ENCODE measurements at places on chromosomes 11 and 22.

DNA sequence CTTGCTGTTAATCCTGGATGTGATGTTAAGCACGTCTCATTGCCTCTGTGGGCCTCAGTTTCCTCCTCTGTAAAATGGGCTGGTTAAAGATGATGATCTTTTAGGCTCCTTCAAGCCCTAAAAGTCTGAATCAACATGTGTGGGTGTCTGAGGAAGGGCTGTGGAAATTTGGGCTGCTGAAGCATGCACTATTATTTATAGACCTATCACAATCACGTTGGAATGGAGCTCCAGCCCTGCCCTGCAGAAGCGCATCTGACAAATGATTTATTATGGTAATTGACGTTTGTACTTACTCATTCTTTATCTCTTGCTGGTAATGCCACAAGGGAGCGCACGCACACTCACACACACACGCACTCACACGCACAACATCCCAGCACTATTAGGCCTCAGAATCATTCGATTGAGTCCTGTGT is 20.4 kb downstream of the P2RX3 start:
- ATAC-seq: no peak

GRCh38 chr11:34890812-34891211 is 25.4 kb downstream of the APIP start:
- ATAC-seq: peak; percentile 71

DNA sequence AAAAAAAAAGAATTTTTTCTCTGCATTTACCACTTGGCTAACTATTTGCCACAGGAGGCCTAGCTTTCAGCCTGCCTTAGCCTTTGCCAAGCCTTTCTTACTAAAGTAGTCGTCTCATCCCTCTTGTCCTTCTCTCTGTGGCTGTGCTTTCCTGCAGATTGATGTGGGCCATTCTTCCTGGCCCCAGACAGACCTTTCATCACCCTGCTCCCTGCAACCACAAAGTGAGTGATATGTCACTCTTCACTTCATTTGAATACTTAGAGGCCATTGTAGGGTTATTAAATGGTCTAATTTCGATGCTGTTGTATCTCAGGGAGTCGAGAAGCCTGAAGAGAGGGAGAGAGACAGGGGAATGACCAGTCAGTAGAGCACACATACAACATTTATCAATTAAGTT is 37.6 kb downstream of the ART5 start:
- ATAC-seq: no peak

DNA sequence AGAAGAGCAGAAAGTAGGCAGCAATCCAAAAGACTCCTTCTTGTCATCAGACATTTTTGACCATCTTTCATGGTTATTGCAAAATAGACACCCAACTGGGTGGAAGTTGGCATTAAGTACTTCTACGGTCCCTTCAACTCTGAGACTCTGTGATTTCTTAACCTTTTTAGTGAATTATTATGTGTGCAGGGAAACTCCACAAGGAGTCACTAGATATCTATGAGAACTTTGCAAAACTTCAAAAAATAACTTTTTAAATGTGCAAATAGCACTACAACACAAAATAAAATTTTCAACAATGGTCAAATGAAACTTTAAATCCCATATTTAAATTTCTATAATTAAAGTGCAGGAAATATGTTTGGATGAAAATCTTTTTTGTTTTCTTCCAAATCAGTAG is 88.7 kb downstream of the SLC17A6 start:
- ATAC-seq: no peak

GRCh38 chr11:106059617-106060016 is 17.5 kb downstream of the KBTBD3 start:
- ATAC-seq: no peak

GRCh38 chr11:132312701-132313111 is 942.3 kb downstream of the NTM start:
- no peak for ATAC-seq

GRCh38 chr22:44441401-44442185 is 56.4 kb downstream of the RTL6 start:
- no peak for ATAC-seq

GRCh38 chr11:75334976-75335375 is 16.5 kb downstream of the ARRB1 start:
- ATAC-seq: no peak

DNA sequence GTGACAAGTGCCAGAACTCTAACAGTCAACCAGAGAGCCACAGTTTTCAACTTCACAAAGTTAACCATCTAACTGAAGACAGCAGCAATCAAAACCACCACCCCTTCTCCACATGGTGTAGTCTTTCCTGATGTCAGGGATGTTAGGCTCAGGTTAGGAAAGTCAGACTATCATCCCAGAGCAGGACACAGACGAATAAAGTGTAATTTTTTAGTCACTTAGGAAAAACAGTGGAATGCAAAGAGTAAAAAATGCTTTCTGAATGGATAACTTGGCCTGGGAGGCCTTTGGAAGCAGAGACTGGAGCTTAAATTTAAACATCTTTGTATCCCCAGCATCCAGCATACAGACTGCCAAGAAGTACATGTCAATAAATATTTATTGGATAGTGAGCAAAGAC is 15.4 kb downstream of the OR51B4 start:
- no peak for ATAC-seq

All from SK-N-SH treated with all-trans-retinoic acid at 6 μM for 48 hours (cell line).